AG09309 (cell line): ENCODE measurements at places on chromosomes 11 and 22.

DNA sequence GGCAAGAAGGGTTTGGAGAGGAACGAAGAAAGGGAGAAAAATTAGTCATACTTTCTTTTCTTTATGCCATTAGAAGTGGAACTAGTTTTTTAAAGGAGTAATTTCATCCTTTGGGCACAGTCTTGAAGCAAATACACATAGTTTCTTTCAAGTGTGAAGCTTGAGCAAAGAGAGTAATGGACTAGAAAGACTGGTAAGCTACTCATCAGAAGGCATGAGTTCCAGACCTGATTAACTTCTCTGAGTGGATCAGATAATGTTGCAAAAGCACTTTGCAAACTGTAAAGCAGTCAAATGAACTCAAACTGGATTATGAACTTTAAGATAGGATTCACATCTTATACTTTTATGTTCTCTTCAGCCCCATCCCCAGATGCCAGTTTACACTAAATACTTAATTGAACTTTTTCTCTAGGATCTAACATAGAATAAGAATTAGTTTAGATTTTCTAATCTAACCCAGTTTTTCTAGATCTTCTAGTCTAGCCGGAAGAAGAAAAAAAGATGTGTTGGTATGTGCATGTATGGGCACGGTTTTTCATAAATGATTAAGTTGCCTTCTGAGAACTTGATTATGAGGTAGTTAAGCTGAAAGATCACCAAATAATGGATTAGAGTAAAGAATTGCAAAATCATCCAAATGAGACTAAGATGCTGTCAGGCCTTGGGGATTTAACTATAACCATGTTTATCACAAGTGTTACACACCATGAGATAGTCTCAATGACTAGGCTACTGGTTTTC lies 2.5 kb downstream of the DDIAS start:
- no peak for DNase-seq

DNA sequence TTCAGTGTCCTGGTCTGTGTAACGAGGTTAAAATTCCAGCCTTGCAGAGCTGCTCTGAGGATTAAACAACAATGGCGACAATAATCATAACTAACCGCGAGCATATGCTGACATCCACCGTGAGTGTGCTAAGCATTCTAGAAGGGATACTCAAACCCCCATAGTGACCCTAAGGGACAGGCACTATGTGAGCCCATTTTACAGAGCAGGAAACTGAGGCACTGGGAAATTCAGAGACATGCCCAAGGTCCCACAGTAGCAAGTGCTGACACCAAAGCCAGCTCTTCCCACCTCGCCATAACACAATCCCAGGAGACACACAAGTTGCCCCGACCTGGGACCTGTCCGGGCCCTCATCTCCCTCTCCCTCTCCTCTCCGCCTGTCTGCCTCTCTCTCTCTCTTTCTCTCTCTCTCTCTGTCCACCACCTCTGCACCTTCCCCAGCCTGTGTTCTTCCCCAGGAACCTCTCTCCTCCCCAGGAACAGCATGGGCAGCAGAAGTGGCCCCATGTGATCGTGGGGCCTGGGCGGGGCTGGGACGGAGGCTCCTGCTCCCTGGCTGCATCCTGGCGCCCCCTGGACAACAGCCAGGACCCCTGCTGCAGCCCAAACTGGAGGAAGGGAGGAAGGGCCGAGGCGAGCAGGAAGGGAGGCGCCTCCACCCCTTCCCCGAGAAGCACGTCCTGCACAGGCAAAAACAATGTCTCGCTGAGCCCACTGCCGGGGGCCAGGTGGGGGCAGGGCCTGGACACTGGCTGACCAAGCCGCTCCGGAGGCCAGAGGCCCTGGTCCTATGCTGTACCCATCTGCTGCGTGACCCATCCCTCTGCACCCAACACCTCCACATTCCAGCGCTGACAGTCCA lies 14.8 kb upstream of the MFNG start:
- DNase-seq, result no peak

GRCh38 chr22:29167032-29167911 lies 38.4 kb upstream of the EMID1 start:
- no peak for DNase-seq

GRCh38 chr22:44312766-44313165 lies at the start of gene SHISAL1:
Gene SHISAL1 (minus strand): TSS chr22:44312951. CDS start chr22:44300945, 12,006 bp downstream.
- no peak for DNase-seq

- DNase-seq, result no peak
These were observed 148.8 kb downstream of the ARHGAP42 start for GRCh38 chr11:100835854-100836253.

DNA sequence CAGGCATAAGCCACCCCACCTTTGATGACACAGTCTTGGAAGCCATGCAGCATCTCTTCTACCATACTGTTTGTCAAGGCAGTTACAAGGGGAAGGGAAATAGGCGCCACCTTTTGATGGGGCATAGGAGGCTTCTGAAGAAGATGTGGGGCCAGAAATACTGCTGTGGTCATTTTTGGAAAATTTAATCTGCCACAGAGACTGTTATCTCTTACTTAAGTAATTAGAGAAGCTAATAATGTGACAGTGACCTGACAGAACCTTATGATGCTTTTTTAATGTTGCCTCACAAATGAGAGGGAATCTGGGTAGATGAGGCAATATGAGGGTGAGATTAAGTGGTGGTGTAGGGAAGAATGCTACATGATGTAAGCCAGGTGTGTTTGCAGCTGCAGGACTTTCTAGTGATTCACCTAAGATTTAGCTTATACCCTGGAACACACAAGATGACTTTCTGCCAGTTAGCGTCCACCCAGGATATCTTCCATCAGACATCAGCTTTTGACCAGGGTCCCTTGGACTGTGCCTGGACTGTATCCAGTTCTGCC lies 34.3 kb upstream of the ADORA2A start:
- DNase-seq, result no peak

DNA sequence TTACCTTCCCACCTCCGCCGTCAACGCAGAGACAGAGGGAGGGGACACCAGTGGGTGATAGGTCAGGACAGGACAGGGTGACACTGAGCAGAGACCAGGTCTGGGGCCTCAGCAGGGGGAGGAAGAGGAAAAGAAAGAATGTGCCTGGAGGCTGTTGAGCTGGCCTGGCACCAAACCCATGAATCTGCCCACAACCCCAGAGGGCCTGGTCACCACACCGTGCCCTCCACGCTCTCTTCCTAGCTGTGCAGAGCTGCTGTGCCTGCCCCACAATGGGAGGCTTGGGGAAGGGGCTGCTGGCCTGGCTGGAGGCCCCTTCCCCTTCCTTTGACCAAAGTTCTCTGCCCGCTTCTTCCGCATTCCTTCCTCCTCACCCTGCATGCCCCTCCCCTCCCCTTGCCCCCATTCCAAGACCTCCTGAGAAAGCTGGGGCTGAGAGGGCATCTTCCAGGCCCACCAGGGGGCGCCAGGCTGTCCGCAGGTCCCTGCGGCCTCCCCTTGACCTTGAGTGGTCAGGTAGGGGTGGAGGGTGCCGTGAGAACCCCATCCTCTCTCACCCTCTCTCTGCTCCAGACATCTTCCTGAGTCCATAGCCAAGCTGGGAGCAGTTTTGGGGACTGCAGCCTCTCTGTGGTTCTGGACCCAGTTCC lies 11.0 kb upstream of the CACNA1I start:
- DNase-seq, result no peak

DNA sequence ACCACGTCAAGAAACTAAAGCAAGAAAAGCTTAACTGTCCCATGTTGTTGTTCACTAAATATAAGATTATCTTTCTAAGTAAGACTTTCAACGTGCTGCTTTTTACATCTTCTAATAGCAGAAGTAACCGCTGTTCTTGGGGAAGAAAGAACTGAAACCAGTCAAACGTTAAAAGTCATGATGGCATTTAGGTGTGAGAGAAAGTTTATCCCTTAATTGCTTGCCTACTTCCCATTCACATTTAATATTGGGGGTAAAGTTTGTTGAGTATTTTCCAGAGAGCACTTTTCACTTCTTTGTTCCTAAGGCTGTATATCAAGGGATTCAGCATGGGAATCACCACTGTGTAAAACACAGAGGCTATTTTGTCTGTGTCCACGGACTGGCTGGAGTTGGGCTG lies 970 bp downstream of the OR5B21 start:
- no peak for DNase-seq

GRCh38 chr11:27770576-27770975 lies 70.3 kb upstream of the BDNF start:
- DNase-seq, result no peak

DNA sequence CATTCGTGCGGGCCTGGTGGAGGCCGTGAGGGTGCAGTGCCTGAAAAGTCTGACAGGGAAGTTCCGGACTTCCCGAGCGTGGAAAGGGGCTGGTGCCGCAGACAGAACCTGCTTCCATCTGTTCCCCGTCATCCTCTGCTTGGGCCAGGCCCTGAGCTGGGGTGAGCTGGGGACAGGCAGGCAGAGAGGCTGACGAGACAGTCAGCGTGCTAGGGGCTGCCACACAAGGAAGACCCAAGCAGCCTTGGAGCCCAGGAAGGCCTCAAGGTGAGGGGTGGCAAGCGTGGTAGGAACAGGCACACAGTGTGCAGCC lies 25.5 kb downstream of the NADSYN1 start:
- no peak for DNase-seq

DNA sequence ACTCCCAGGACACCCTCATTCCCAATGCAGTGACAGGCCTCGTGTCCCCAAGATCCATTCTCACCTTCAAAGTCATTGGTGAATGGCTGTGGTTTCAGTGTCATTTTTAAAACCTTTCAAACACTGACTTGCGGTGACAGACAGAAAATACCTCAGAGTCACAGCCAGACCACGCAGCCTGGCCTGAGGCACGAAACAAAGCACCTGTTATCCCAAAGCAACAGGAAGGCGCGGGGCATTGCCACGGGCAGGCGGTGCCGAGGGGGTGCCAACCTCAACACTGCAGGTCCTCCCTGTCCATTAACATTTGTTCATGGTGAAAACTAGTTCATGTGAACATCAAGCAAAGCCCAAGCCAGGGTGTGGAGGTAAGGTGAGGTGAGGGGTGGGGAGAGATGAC lies 38.2 kb downstream of the RPUSD4 start:
- no peak for DNase-seq
